Vagina (tissue), 2 donors: ENCODE measurements at places on chromosomes 4 and X.

DNA sequence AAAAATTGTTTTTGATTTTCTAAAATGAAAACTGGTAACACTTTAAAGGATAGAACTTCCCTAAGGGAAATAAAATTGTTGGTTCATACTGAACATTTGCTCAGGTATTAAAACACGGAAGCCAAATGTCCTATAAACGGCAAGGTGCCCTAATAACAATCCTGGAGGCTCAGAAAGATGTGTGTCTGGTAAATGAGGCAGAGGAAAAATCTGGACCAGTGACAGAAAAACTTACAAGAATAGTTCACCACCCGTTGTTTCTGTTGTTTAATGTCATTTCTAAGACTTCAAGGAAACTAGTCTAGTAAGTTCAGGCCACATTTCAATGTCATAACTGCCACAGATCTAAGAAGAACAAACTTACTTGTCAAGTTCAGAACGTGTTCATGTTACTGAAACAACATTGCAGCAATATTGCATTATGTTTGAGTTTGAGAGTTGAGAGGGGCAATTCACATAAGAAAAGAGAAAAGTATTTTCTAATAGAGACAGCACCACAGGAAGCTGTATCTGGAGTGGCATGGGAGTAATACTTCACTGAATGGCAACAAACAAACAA, 476.6 kb downstream of the GRXCR1 start:
- DNase-seq, result no peak

DNA sequence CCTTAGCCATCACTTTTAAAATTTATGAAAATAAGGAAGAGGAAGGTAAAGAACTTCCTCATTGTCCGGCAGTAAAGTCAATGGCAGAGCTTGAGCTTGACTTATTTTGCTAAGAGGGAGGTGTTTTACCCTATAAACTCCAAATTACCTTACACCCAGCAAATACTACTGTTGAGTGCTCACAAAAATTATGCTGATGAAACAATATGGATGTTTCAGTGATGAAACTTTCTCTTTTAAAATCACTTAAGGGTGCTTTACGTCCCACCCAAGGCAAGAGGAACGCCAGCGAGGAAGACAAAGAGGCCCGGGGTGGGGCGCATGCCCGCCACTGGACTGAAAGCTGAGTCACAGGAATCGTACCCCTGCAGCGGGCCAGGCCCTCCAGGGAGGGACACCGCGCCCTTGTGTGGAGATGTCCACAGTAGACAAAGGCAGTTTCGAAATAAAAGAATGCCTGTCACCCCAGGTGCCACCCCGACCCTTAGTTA, 560 bp upstream of the TMSB4X start:
- no peak for DNase-seq

DNA sequence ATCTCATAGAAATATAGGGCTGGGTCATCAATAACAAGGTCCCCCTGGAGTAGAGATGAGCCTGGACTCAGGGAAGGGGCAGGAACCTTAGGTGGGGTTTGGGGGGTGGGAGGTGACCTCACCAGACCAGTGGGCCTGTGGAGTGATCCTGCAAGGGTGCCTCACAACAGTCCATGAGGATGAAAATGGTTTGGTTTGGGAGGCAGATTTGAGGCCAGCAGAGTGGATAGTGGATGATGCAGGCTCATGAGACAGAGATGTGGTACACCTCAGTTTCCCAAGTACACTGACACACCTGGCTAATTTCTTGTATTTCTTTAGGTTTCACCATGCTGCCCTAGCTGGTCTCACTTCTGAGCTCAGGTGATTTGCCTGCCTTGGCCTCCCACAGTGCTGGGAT, 18.1 kb upstream of the TRIM60 start:
- no peak for DNase-seq

- DNase-seq, result no peak
These were observed 3.8 kb upstream of the ZCCHC4 start for GRCh38 chr4:25308761-25309160.

DNA sequence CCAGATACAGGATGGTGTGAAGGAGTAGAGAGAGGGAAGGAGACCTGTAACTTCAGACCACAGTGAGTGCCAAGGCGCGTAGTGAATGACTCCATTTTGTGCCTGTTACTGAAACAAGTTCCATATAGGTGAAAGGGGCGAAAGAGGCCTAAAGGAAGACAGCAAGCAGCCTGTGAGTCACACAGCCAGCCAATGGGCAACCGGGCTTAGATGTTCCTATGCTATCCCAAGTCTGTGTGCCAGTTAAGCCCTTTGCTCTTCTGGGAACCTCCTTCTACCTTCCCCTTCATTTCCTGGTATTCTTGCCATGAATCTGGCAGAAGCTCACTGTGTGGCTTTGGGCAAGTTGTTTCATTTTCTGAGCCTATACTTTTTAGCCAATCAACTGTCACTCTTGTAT, 161.8 kb upstream of the LDB2 start:
- no peak for DNase-seq
